ENCODE measurements at places on chromosomes 6 and 20.

GRCh38 chr6:27810768-27811450 lies 101.3 kb downstream of the OR2B2 start:
- no peak for DNase-seq

GRCh38 chr6:82095091-82095490 lies 152.5 kb downstream of the IBTK start:
- no peak for DNase-seq

DNA sequence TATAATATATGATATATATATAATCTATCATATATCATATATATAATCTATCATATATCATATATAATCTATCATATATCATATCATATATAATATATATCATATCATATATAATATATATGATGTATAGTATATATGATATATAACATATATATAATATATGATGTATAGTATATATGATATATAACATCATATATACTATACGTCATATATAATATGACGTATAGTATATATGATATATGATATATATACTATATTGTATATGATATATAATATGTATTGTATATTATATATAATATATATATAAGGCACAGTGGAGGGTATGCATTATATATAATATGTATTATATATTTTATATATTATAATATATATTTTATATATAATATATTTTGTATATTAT lies 36.7 kb downstream of the PTPRA start:
- DNase-seq = no peak

DNA sequence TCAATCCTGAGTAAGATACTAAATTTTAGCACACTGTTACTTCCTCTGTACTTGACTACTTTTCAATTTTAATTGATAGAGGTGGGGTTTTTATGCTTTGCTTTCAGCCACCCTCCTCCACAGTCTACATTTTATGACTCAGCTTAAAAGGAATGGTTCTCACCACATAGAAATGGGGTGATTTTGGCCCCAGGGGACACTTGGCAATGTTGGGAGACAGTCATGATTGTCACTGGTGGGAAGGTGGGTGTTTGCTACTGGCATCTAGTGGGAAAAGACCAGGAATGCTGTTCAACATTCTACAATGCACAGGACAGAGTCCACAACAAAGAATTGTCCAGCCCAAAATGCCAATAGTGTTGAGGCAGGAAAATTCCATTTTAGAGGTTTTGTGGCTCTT lies 71.3 kb downstream of the PCSK2 start:
- no peak for DNase-seq

DNA sequence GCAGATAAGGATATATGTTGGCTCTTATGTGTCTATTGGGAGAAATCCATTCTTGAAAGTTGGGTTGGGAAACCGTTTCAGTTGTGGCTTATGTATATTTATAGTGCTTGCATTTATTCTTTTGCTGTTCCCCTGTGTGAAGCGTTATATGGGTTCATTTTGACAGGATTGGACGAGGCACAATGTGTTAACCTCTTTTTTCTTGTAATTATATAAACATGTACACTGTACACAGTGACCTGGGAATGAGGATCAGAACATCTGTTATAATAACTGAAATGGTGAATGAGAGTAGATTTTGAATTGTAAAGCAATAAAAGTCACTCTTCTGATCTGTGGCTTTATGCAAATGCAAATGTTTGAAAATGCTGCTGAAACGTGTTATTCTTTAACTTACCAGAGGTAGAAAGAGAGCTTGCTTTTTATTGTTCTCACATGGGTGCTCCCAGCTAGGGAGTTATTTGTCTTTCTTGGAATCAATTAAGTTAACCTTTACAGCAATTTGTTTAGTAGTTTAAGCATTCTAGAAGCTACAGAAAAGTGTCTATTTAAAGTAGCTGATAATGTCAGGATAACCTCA lies 213.7 kb downstream of the GRIK2 start:
- no peak for DNase-seq

GRCh38 chr20:25058847-25059810 lies 1.2 kb upstream of the ACSS1 start:
- DNase-seq = peak; percentile 47

DNA sequence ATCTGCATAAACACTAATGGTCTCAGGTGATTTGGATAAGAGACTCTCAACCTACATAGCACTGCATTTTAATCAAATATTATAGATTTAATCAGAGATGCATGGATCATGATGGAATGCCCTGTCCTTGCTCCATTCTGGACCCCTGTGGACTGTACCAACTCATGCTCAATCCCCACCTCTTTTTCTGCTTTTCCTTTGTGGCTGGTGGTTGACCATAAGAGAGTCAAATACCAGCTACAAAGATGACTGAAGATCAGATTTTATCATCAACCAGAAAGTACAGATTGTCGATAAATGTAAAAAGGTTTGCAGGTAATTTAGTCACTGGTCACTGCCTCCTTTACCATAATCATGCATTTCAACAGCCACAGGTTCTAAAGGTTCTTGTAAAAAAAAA lies 116.2 kb downstream of the ME1 start:
- no peak for DNase-seq

DNA sequence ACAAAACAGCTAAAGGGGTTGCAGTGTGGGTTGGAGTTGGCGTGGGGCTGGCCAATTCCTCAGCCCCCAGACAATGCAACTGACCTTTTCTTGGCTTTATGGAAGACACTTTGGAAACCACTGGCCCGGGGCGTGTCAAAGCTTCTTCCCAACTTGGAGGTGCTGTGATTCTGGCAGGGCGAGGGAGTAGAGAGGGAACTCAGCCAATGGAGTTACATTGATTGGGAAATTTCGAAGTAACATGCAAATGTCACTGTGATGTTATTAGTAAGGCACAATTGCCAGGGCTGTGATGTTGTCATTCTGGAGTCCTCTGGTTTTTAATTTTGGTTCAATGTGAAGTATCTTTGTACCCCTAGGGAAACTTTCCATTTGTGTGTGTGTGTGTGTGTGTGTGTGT lies 41.5 kb upstream of the EPB41L1 start:
- DNase-seq = no peak

DNA sequence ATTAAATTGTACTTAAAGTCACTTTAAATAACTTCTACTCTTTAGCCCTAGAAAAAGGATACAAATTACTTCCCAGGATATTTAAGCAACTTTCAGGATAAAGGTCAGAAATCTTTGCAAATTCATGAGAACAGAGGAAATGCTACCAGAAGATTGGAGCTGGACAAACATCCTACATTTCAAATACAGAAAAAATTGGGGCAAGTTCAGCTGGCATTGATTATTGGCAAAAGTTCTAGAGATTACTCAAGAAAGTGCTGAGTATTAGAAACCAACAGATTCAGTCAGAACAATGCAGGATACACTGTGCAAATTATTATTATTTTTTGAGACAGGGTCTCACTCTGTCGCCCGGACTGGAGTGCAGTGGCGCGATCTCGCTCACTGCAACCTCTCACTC lies 6.0 kb downstream of the SLC22A23 start:
- no peak for DNase-seq

GRCh38 chr6:34557228-34557627 lies 1.1 kb upstream of the SPDEF start:
- no peak for DNase-seq

- DNase-seq = no peak
These were observed 4.6 kb upstream of the ZNF184 start for GRCh38 chr6:27477318-27478013.

GRCh38 chr6:109242925-109243324 lies 139.3 kb downstream of the CD164 start:
- no peak for DNase-seq

- no peak for DNase-seq
These were observed 1.1 kb upstream of the TBC1D32 start for GRCh38 chr6:121335087-121336008.

All from muscle of arm (tissue), 14 donors.